ENCODE measurements at places on chromosomes 12 and 14.

DNA sequence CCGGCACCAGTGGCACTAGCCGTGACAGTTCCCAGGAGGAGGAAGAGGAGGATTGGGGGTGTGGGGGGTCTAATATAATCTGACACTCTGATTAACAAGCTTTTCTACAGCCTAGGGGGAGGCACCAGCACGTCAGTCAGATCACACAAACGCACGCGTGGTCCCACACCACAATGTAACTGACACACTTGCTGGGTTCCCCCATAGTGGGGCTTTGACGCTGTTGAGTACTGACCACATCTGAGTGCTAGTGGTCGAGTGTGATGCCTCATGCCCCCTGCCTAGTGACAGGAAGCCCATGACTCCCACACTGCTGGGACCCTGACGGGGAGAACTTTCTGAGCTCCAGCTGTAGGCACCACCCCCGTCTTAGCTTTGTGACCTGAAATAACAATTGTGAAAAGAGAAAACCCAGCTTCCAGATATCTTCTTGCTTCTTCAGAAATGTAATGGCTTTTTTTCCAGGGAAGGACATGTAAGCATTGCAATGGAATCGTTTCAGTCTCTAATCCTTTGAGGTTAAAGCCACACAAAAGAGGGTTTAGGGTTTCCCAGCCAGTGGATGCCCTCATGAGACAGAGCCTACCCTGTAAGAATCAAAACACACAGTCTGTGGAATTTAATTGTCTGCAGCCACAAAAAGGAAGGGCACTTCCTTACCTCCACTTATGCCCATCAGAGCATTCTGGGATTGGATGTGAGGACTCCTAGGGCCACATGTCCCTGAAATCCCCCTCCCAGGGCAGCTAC lies 183.9 kb downstream of the PIWIL1 start:
- DNase-seq: no peak

GRCh38 chr12:104858611-104859543 lies 99.2 kb downstream of the SLC41A2 start:
- DNase-seq: no peak

DNA sequence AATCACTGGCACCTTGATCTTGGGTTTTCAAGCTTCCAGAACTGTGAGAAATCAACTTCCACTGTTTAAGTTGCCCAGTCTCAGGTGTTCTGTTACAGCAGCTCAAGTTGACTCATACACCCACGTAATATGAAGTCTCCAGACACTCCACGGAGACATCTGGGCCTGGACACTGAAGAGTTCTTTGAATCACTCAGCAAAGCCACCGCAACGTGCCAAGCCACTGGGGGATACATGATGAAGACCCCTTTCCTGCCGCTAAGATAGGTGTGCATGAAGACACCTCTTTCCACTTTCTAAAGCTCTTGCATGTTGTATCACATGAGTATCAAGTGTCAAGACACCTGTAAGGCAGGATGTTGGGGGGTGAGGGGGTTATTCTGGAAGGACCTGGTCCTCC lies 311.7 kb upstream of the RTL1 start:
- DNase-seq: no peak

DNA sequence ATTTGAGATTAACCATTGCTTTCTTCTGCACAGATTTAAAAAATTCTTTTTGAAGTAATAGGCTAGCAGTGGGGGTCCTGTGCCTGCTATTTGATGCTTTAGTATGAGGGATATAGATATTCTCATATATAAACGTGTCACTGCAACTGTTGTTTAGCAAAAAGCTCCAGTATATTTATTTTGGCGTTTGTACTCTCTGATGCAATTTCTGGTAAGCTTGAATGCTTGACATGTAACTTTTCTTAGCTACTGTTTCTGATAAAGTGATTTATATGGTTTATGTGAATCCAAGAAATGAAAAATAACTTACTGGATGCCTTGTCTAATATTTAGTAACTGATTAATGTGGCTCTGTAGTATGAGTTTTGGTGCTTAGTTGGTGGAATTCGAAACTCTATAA lies 77.1 kb downstream of the TTLL5 start:
- DNase-seq: no peak

GRCh38 chr12:117816-118345 lies 51.3 kb downstream of the IQSEC3 start:
- DNase-seq: no peak

GRCh38 chr12:24057920-24058476 lies 108.5 kb upstream of the SOX5 start:
- DNase-seq: no peak

DNA sequence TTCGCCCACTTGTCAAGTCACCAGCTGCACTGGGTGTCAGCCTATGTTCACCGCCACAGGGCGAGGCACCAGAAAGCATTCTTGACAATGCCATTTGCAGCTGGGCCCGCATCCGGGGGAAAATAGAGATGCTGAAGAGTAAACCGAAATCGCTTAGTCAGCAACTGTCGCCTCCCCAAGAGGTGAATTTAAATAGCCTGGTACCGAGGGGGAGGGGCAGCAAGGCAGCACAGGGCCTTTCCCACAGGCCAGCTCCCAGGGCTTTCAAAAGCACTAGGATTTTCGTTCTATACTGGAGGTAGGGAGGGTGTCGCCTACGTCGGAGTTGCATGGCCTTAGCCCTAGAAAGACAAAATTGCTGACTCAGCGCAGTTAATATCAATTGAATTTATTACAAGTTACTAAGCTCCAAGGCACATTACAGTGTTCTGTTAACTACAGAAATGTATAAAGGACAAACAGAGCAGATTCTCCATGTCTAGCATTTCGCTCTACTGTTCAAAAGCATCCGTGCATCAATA lies 4.3 kb downstream of the IRF2BPL start:
- peak; percentile 79 for DNase-seq

- peak; percentile 46 for DNase-seq
These were observed 21.5 kb upstream of the GNS start for GRCh38 chr12:64780531-64781279.

DNA sequence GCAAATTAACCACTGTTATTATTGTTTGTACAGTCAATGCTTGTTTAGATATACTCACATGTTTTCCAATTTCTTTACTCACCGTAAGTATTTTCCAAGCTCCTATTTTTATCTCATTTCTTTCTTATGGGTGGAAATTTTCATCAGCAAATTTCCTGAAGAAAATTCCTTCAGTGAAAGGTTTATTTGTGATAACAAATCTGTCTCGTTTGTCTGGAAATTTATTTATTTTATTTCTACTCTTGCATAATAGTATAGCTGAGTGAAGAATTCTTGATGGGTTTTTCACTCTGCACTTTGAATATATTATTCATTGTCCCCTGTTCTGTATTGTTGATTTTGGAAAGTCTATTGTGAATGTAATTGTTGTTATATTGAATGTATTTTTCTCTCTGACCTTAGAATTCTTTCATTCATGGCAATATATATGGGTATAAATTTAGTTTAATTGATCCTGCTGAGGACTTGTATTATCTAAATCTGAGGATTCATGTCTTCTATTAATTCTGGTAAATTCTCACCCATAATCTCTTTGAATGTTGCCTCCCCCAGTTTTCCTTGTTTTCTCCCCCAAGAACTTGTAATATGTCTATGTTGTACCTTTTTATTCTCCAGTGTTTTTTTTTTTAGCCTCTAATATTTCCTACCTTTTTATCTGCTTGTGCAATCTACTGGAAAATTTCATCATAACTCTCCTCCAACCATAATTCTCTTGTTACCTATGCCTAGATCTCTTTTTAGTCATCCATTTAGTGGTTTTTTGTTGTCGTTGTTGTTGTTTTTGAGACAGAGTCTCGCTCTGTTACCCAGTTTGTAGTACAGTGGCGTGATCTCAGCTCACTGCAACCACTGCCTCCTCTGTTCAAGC lies 21.6 kb upstream of the HOXC13 start:
- no peak for DNase-seq

DNA sequence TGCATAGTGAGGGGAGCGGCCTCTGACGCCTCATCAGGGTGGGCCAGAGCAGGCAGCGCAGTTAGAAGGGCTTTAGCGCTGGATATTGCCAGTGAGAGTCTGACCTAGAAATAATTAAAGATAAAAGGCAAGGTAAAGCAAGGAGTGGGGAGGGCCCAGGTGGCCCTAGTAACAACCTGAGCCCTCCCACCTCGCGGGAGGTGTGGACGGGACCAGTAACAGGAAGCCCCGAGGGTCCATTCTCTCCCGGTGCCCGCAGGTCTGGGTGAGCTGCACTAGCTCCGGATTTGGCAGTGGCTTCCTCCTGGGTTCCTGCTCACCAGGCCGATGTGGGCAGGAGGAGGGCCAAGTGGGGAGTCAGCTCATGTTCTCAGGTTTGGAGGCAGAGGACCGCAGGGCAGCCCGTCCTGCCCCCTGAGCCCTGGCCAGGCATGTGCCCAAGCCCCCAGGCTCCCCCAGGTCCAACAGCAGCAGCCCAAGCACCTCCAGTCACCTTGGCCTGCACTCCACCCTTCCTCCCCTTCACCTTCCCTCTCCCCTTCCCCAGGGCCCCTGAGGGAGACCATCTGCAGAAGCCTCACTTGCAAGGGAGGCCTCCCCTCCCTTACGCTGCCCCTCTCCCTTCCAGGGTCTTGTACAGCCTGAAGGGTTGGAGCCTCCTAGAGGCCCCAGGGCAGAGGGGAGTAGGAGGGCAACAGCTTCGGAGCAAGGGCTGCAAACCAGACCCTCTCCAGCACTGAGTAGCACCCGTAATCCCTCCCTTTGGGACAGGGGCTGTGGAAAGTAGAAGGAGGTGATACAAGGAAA lies 144.3 kb upstream of the FKBP4 start:
- no peak for DNase-seq

- DNase-seq: no peak
These were observed 35.8 kb downstream of the CKAP4 start for GRCh38 chr12:106211973-106212372.

DNA sequence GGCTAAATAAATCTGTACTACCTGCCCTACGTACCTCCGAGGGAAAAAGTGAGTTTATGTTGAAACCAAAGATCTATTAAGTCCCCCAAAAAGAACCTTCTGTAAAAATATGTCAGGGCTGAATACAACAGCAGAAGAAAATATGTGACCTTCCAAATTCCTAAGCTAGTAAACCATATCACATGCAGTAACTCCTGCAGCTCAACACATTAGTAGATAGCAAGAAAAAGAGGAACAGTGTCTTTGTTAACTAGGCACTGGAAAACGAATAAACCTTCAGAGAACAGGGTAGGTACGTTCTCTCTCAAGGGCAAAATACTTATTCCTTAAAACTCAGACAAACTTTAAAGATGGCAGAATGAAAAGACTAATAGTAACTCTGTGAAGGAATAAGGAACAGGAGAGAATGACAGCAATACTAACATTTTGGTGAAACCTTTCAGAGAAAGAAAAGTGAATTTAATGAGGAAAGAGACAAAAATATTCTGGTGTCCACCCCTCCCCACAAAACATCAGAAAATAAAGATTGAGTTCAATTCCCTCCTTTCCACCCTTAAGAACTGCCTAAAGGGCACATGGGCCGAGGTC lies 18.0 kb downstream of the CBX5 start:
- DNase-seq: no peak

GRCh38 chr12:62724947-62725451 lies 210.0 kb downstream of the PPM1H start:
- no peak for DNase-seq

GRCh38 chr14:72810201-72810600 lies 83.7 kb downstream of the DPF3 start:
- DNase-seq: no peak

DNA sequence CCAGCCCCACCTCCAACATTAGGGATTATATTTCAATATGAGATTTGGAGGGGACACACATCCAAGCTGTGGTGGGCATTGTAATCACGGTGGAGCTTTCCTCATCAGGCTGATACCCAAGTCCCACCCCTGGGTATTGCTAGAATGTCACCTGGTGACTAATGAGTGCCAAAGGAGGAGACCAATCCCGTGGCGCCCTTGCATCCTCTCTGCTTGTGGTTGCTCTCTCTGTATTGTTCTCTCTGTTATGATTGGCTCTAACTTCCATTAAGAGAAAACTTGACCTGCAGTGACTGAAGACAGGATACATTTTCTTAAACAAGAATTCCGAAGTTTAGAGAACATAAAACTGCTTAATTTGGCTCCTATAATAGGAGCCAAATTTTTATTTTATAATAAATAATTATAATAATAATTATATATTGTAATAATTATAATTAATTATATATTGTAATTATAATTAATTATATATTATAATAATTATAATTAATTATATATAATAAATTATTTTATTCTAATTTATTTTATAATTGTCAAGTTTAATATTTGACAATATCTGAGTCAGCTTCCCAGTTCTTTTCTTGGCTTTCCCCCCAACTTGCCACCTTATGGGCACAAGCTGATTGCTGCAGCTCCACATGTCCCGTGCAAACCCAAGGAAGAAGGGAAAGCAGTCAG lies 420.1 kb downstream of the DIO2 start:
- no peak for DNase-seq

GRCh38 chr12:74169607-74170006 lies 368.0 kb upstream of the ATXN7L3B start:
- DNase-seq: no peak

DNA sequence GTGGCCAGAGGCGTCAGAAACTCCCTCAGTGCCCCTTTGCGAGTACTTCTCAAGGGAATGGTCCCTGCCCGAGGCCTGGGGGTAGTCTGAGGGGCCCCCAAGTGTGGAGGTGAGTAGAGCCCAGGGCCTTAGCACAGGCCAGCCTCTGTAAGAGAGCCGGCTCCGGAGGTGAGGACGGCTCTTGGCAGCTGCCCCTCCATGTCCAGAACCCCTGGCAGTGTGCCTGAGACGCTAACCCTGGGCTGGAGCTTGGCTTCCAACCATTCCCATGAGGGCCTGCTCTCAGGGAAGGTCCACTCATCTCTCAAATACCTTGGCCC lies 61.7 kb downstream of the PRMT8 start:
- no peak for DNase-seq

- no peak for DNase-seq
These were observed 43.9 kb upstream of the ATP23 start for GRCh38 chr12:57897286-57897974.

DNA sequence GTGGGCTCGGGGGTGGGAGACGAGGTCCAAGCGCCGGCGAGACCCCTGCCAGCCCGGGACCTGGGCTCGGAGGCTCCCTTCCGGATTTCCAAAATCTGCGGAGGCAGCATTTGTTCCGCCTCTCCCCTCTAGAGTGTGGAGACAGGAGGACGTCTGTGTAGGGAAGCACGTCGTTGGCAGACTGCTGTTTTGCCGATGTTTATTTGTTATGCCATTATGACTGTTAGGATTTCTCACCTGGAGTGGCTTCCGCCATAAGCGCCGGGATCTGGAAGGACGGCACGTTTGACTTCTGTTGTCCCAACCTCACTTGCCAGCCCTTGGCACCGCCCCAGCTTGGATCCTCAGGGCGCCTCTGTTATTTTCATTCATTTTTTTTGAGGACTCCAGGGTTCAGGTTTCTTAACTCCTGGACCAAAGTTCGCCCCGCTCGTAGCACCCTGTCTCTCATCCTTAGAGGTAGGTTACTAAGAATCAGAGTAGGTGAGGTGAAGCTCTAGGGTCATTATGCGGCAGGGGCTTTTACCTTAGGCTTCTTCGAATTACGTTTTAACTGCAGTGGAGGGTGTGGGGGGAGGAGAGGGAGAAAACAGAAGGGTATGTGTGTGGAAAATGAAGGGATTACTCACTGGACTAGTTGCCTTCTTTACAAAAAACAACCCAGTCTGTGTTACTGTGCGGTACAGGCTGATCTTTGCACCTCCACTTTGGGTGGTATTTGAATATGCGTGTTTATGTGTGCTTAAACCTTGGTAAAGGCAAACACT lies 547 bp upstream of the PYGL start:
- DNase-seq: no peak

- DNase-seq: no peak
These were observed 540.2 kb upstream of the TMEM132C start for GRCh38 chr12:127726671-127727315.

Data from NCI-H2107 (cell line).